ENCODE measurements at places on chromosomes 6 and 20. TPM values are rescaled to one million over a fixed set of nuclear protein-coding genes. Genes with fewer than 3 reads are reported as not detected.

DNA sequence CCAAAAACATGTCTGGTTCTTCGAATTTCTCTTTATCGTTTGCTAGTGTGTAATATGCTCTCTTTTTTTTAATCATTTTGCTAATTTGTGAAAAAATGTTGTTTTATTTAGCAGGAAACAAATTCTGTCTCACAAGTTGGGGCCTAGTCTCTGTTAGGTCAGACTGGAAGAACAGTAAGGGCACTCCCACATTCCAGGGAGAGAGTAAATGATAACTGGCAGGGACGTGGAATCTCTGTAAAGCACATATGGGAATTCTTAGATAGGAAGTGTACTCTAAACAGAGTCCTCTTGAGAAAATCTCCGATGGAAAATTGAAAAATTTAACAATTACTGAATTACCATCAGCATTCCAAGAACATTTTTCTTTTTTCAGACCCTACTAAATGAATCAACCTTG, 16.4 kb upstream of the CCDC28A start:
- no peak for DNase-seq
- no peaks in the 10 kb centered on the region for H3K27me3 ChIP-seq
- no peak overlapping the region for H3K4me3 ChIP-seq
- no peaks in the 10 kb centered on the region for H3K36me3 ChIP-seq

DNA sequence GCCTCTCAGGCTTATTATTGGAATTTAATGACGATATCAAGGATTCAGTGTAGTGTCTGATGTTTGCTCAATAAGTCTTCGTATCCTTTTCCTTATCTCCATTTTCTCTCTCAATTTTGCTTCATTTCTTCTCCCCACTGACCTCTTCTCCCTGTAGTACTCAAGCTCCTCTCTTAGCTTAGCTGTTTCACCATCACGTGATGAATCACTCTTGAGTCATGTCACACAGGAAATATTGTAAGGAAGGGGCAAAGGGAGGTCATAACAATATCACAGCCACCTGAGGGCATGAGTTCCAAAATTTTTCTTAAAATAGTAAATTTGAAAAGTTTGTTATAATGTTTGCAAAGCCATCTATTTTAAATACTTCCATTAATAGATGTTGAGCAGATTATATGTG, 392.2 kb upstream of the MARCKS start:
- no peak overlapping the region for H3K27ac ChIP-seq
- no peaks in the 10 kb centered on the region for H3K27me3 ChIP-seq
- no peaks in the 10 kb centered on the region for H3K4me1 ChIP-seq
- no peak overlapping the region for H3K4me3 ChIP-seq

GRCh38 chr6:31640612-31641011, 11.8 kb downstream of the BAG6 start:
- no peaks in the 10 kb centered on the region for H3K27me3 ChIP-seq
- no peak overlapping the region for H3K27ac ChIP-seq
- no peak overlapping the region for H3K4me3 ChIP-seq
- no peaks in the 10 kb centered on the region for H3K4me1 ChIP-seq
- no peak for DNase-seq

DNA sequence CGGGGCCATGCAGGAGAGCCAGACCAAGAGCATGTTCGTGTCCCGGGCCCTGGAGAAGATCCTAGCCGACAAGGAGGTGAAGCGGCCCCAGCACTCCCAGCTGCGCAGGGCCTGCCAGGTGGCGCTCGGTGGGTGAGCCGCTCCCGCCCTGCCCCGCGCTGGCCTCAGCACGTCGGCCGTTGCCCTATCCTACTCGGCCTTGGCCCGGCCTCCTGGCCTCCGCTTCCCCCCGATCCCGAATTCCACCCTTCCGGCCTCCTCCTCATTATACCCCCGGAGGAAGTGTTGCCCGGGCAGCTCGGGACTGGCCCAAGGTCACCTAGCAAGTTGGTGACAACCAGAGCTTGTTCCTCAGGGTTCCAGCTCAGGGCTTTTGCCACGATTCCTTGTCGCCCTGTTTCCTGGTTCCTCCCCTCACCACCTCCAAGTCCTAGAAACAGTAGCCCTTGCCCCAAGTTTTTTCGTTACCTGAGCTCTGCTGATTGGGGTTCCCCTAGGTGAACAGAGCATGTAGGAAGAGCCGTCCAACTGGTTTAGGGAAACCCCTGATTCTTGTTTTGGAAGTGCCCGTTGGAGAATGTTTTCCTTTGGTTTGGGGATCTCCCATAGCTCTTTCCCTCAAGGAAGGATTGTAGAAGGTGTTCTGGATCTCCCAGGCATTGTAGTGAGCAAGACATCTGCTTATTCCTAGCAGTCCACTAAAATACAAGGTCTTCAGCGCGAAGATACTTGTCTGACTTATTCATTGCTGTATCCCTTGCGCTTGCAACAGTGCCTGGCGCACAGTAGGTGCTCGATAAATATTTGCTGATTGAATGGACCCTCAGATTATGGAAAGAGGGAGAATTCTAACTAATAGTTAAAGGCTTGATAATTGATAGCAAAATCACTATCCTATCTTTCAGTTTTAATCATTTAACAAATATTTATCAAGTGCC, 641 bp downstream of the ARFGEF2 start:
- no peaks in the 10 kb centered on the region for H3K36me3 ChIP-seq
- H3K27me3 ChIP-seq: no peaks in the 10 kb centered on the region
- H3K4me3 ChIP-seq: peak overlapping the region; percentile 99
- peak overlapping the region; percentile 93 for H3K27ac ChIP-seq
- peaks cover 19% of the 10 kb centered on the region for H3K4me1 ChIP-seq
- peak; percentile 74 for DNase-seq

Gene GATA5
- 0.73 TPM for total RNA-seq

- peaks cover 21% of the 10 kb centered on the region for H3K4me1 ChIP-seq
- H3K36me3 ChIP-seq: no peaks in the 10 kb centered on the region
- peak overlapping the region; percentile 92 for H3K4me3 ChIP-seq
- H3K27ac ChIP-seq: no peak overlapping the region
Observed at GRCh38 chr6:170555305-170555704, 1.1 kb downstream of the TBP start.

DNA sequence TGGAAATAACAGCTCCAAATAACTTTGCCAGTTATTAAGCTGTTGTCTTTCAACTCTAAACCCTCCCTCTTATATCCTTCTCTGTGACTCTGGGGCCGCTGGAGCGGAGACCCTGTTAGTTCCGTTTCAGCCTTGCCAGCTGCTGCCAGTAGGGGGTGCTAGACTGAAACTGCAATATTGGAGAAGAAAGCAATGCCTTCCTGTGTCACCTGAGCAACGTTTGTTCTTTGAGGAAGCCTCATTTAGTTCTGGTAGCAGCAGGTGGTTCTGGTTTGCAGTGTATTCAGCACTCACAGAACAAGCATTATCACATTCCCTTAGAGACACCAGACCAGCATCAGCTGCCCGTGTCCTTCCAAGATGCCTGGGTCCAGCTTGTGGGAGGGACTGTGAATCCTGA, 22.9 kb upstream of the JAG1 start:
- H3K4me3 ChIP-seq: no peak overlapping the region
- H3K36me3 ChIP-seq: no peaks in the 10 kb centered on the region
- peaks cover 13% of the 10 kb centered on the region for H3K4me1 ChIP-seq
- peak; percentile 75 for DNase-seq
- H3K27ac ChIP-seq: no peak overlapping the region

Gene EYS
- 0.38 TPM for total RNA-seq

DNA sequence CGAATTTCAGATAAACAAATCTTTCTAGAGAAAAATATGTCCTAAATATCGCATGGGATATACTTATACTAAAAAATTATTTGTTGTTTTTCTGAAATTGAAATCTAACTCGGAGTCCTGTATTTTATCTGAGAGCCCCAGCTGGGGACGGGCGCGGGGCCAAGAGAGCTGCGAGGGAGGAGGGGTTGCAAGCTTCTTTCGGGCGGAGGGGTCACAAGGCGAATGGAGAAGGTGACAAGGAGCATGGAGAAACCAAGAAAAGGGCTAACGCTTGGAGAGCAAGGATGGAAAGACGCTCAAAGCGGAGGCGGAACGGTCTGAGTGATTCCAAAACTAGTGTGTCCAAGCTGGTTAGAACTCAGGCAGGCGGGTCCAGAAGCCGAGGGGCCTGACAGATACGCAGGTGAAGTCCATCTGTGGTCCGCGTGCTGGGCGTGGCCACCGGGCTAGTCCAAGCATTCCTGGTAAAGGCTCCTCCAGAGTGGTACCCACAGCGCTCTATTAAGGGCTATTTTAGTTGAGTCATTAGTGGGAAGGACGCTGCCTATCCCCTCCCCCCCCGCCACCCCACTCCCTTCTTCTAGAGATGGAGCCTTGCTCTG, 41.5 kb upstream of the ZNFX1 start:
- no peaks in the 10 kb centered on the region for H3K36me3 ChIP-seq
- peak; percentile 18 for DNase-seq
- H3K4me3 ChIP-seq: peak overlapping the region; percentile 88
- H3K27ac ChIP-seq: no peak overlapping the region
- peaks cover 54% of the 10 kb centered on the region for H3K27me3 ChIP-seq

GRCh38 chr6:170294298-170294730, 3.4 kb upstream of the DLL1 start:
- H3K4me3 ChIP-seq: peak overlapping the region; percentile 78
- no peak overlapping the region for H3K27ac ChIP-seq
- H3K36me3 ChIP-seq: no peaks in the 10 kb centered on the region
- peaks cover 49% of the 10 kb centered on the region for H3K4me1 ChIP-seq
- H3K27me3 ChIP-seq: peaks cover 75% of the 10 kb centered on the region
- DNase-seq: no peak

DNA sequence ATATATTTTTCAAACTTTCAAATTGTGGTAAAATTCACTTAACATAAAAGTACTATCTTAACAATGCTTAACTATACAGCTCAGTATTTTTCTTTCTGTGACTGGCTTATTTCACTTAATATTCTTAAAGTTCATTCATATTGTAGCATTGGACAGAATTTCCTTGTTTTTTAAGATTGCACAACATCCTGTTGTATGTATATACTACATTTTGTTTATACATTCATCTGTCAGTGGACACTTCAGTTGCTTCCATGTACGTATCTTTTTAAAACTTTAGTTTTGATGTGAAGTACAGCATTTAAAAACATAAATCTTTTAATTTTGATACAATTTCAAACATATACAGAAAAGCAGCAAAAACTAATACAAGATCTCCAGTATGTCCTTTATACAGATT, 220.7 kb downstream of the ZFAND3 start:
- H3K27me3 ChIP-seq: no peaks in the 10 kb centered on the region
- no peaks in the 10 kb centered on the region for H3K4me1 ChIP-seq
- H3K36me3 ChIP-seq: no peaks in the 10 kb centered on the region
- DNase-seq: no peak
- H3K27ac ChIP-seq: no peak overlapping the region

Gene PLCB4
- total RNA-seq: 5.9 TPM

- H3K27ac ChIP-seq: no peak overlapping the region
- DNase-seq: no peak
- H3K36me3 ChIP-seq: no peaks in the 10 kb centered on the region
- H3K4me1 ChIP-seq: no peaks in the 10 kb centered on the region
- no peaks in the 10 kb centered on the region for H3K27me3 ChIP-seq
Observed at GRCh38 chr6:116449565-116449964, 11.6 kb upstream of the CALHM6 start.

Gene CNR1
- 2.6 TPM for total RNA-seq

GRCh38 chr20:32667027-32667426, 6.7 kb downstream of the C20orf203 start:
- no peak overlapping the region for H3K4me3 ChIP-seq
- H3K4me1 ChIP-seq: 0 out of 2 replicates have a peak, but pooled peaks cover 8% of the 10 kb centered on the region
- no peaks in the 10 kb centered on the region for H3K27me3 ChIP-seq
- no peak overlapping the region for H3K27ac ChIP-seq
- DNase-seq: peak; percentile 64

- peak overlapping the region; percentile 99 for H3K27ac ChIP-seq
- H3K36me3 ChIP-seq: no peaks in the 10 kb centered on the region
- peak; percentile 63 for DNase-seq
- peak overlapping the region; percentile 84 for H3K4me3 ChIP-seq
Observed at GRCh38 chr20:37526839-37527637, 638 bp downstream of the BLCAP start.

GRCh38 chr6:19024737-19025136, 637.6 kb downstream of the RNF144B start:
- H3K4me1 ChIP-seq: no peaks in the 10 kb centered on the region
- no peak overlapping the region for H3K4me3 ChIP-seq
- no peak overlapping the region for H3K27ac ChIP-seq

GRCh38 chr6:164826831-164827468, 482.5 kb downstream of the C6orf118 start:
- no peak overlapping the region for H3K4me3 ChIP-seq
- H3K4me1 ChIP-seq: no peaks in the 10 kb centered on the region
- H3K27me3 ChIP-seq: no peaks in the 10 kb centered on the region
- H3K27ac ChIP-seq: no peak overlapping the region

- H3K27ac ChIP-seq: no peak overlapping the region
- H3K27me3 ChIP-seq: no peaks in the 10 kb centered on the region
- no peaks in the 10 kb centered on the region for H3K36me3 ChIP-seq
- no peaks in the 10 kb centered on the region for H3K4me1 ChIP-seq
- no peak overlapping the region for H3K4me3 ChIP-seq
Observed at GRCh38 chr6:84588697-84589080, 175.7 kb downstream of the TBX18 start.

GRCh38 chr20:23629017-23629541, 8.7 kb downstream of the CST3 start:
- H3K36me3 ChIP-seq: no peaks in the 10 kb centered on the region
- no peak for DNase-seq
- peaks cover 15% of the 10 kb centered on the region for H3K4me1 ChIP-seq
- no peak overlapping the region for H3K4me3 ChIP-seq

DNA sequence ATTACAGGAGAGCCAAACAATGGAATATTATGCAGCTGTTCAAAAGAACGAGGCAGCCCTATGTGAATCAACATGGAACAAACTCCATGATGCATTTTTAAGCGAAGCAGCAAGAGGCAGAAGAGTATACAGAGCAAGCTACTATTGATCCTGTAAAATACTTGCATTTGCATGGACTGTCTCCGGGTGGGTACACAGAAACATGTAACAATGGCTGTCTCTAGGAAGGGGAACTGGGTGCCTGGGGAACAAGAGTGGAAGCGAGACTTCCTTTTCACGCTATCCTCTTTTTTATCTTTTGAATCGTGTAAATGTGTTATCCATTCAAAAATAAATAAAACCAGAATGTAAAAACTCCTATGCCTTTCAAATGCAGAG, 93.3 kb upstream of the SIRPA start:
- no peaks in the 10 kb centered on the region for H3K36me3 ChIP-seq
- H3K27ac ChIP-seq: no peak overlapping the region
- H3K4me3 ChIP-seq: peak overlapping the region; percentile 63
- peaks cover 43% of the 10 kb centered on the region for H3K27me3 ChIP-seq
- peaks cover 18% of the 10 kb centered on the region for H3K4me1 ChIP-seq

Gene PRSS16
- total RNA-seq: 11.8 TPM

Gene FAM209B
- total RNA-seq: not detected

Data from GM23338 (cell line).